ENCODE measurements at places on chromosomes 5 and 9. TPM values are rescaled to one million over a fixed set of nuclear protein-coding genes. Genes with fewer than 3 reads are reported as not detected.
A peak's percentile ranks its signal among the peaks of the same experiment; 100 is the strongest.

DNA sequence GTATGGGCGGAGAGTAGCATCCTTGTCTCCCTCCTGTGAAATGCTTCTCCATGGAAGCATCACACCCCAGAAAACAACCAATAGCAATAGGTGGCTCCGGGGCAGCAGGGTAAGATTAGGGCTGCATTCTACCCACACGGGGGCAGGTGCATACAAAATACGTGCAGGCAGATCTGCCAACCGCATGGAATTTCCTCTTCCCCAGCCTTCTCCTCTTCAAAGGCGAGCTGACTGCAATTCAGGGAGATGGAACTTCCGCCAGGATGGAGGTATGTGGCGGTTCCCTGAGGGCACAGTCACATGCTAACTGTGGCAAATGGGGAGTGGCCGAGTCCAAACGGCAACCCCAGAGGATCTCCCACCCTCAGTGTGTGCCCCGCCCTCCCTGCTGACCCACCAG is 81.5 kb downstream of the LMNB1 start:
- no peak for DNase-seq

GRCh38 chr9:99516657-99517049 is 294.6 kb downstream of the SEC61B start:
- peak; percentile 9 for DNase-seq

CA9 gene
- 2.7 TPM for total RNA-seq

DNA sequence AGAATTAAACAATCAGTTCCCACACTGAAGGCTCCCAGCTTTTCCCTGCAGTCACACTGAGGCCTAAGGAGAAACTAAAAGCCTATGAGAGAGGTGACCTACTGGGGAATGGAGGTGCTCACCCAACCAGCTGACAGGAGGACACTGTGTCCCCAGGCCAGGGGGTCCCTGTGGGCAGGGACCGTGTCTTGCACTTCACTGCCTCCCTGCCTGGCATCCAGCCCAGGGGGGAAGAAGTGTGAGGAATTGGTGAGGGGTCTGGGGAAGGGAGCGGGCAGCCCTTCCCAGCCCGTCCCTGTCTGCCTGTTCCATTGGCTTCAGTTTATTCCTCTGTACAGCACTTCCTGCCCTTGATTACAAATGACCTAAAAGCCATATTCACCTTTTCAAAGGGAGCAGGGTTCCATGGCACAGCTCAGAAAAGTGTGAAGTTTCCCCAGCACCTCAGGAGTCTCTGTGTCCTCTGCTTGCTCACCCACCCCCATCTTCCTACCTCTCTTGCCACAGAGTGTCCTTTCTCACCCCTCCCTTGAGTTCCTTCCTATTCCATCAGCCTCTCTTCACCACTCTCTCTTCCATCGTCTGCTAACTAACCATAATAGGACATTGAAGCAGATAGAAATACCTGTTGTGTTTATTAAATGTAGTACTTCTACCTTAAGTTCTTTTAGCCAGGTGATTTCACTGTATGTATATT is 12.9 kb downstream of the OTULINL start:
- DNase-seq = no peak

PCDH12 gene
- total RNA-seq = 1.3 TPM

ANKRD18A gene
- total RNA-seq = 3.9 TPM

QRFP gene
- not detected for total RNA-seq

CBY3 gene
- total RNA-seq = 0.68 TPM

PCDHB16 gene
- not detected for total RNA-seq

GRCh38 chr9:6910032-6910431 is 152.3 kb downstream of the KDM4C start:
- no peak for DNase-seq

ANXA1 gene
- total RNA-seq = 35.1 TPM

TMEM252 gene
- total RNA-seq = not detected

SPINK7 gene
- total RNA-seq = not detected

DNA sequence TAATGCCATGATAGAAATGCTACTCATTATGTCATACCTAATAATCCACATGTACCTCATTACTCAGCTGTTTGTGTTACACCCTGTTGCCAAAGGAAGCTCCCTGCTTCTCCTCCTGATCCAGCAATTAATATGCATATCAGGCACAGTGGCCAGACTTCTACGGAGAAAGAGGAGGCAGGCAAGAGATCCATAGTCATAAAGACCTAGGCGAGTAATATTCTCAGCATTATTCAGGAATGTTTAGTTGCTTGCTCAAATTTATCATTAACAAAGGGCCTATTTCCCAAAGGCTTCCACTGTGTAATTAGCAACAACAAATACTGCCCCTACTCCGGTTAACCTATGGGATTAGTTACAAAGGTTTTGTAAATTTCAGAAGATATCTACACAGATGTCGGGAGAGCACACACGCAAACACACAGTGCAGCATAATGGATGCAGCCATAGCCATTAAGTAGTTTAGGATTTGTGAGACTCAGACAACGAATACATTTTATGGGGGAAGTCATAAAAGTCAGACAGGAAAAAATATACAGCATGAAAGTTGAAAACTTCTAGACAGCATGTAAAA is 192.6 kb downstream of the EFNA5 start:
- DNase-seq = no peak

DNA sequence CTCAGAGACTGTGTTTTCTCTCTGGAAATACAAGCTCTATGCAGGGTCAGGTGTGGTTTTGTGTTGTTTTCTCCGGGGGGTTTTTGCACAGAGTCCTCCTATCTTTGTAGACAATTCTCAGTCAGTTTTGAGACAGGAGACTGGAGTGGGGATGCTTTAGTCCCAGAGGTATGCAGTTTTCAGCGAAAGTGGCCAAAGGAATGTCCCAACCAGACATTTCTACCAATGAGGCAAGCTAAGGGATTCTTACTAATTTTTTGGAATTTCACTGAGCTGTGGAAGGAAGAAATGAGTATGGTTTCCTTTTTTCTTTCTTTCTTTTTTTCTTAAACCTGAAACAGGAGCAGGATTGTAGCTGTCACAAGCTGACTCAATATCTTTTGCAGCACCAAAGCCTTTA is 35.3 kb upstream of the PLPP1 start:
- DNase-seq = no peak

- DNase-seq = no peak
Measured at GRCh38 chr9:93156475-93157008, 22.5 kb upstream of the NINJ1 start.

All from activated naive CD8-positive, alpha-beta T cell treated with anti-CD3 and anti-CD28 coated beads for 36 hours (primary cell).